ENCODE measurements at places on chromosomes 7 and 10.

- no peak for DNase-seq
These were observed 75.6 kb downstream of the CFAP46 start for GRCh38 chr10:132866601-132867381.

GRCh38 chr7:81175275-81175940 is 256.6 kb upstream of the SEMA3C start:
- no peak for DNase-seq

GRCh38 chr7:155202106-155202871 is 95.4 kb upstream of the INSIG1 start:
- DNase-seq = no peak

- no peak for DNase-seq
These were observed 55.6 kb upstream of the PCBD1 start for GRCh38 chr10:70943841-70944466.

DNA sequence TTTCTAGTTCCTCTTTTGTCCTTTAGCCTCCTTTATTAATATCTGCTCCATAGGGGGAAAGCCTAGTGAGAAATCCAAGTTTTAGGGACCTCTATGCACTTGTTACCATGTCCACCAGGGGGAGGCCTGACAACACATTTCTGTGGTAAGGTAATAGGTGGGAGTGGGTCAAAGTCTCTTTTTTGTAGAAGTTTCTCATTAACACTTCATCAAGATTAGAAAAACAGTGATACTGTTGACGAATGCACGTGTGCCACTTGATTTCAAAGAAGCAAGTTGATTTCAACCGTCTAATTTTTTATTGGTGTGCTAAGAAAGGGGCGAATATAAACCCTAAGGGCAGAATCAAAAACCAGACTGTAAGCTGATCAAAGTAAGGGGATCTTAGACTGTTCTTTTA is 30.6 kb downstream of the CISD1 start:
- peak; percentile 28 for DNase-seq

DNA sequence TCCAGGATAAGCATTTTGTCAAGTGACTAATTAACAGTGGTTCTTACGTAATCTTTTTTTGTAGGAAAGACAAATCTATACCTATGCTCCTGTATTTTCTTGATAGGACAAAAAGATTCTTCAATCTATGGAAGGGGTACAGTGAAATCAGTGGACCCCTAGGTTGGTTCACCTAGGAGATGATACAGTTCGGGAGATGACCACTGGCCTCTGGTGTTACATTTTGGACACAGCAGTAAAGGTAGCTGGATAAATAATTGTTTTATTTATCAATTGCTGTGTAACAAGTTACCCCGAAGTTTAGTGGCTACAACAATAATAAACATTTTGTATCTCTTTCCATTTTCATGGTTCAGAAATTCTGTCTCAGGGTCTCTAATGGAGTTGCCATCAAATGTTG is 288.2 kb upstream of the MAGI2 start:
- no peak for DNase-seq

DNA sequence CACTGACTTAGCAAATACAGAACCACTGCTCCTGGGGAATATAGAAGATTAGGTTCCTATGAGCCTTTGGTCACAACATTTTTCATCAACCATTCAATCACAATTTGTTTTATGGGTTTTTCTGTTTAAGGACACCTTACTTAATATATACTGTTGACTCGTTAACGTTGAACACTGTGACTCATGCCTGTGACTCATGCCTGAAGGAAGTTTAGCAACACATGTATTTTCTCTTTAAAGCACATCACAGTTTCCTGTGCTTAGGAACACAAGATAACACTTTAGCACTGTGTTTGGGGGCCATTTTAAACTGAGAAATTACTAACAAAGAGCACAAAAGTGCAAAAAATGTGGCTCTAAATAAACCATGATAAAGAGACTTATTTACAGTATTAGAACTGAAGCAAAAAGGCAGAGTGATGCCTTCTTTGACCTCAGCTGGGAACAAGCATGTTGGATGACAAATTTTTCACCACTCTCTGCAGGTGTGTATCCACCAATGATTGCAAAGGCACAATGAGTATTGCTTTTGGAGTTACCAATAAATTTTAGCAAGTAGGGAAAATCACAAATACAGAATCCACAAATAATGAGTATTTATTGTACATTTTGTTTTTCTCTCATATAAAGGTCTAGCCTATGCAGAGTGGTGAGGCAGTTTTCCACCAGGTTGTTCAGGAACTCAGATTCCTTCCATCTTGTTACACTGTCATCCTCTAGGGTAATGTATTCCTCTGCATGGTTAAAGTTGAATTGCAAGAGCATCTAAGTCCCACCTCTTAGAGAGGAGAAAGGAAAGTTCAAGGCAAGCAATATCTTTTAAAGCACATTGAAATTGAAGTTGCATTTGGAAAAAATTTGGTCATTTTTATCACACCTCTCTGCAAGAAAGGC is 7.3 kb downstream of the FGFBP3 start:
- DNase-seq = peak; percentile 75
